Naive thymus-derived CD8-positive, alpha-beta T cell (primary cell): ENCODE measurements at places on chromosomes 6 and 20.

- H3K27ac ChIP-seq = no peak overlapping the region
- H3K27me3 ChIP-seq = peaks cover 46% of the 10 kb centered on the region
- no peak for DNase-seq
These were observed 536 bp upstream of the FNDC1 start for GRCh38 chr6:159168536-159169192.

GRCh38 chr6:16676376-16676775, 84.9 kb downstream of the ATXN1 start:
- peaks cover 10% of the 10 kb centered on the region for H3K36me3 ChIP-seq
- H3K27me3 ChIP-seq = no peaks in the 10 kb centered on the region
- no peak overlapping the region for H3K27ac ChIP-seq
- H3K4me1 ChIP-seq = peaks cover 8% of the 10 kb centered on the region

- H3K4me3 ChIP-seq = no peak overlapping the region
- no peaks in the 10 kb centered on the region for H3K4me1 ChIP-seq
- no peak overlapping the region for H3K27ac ChIP-seq
- DNase-seq = no peak
These were observed 10.5 kb downstream of the SGK2 start for GRCh38 chr20:43569282-43569681.

GRCh38 chr6:70470016-70470415, 56.7 kb downstream of the FAM135A start:
- no peak overlapping the region for H3K4me3 ChIP-seq
- H3K36me3 ChIP-seq = peaks cover 53% of the 10 kb centered on the region
- no peaks in the 10 kb centered on the region for H3K27me3 ChIP-seq
- no peaks in the 10 kb centered on the region for H3K4me1 ChIP-seq
- no peak for DNase-seq
- H3K27ac ChIP-seq = no peak overlapping the region

DNA sequence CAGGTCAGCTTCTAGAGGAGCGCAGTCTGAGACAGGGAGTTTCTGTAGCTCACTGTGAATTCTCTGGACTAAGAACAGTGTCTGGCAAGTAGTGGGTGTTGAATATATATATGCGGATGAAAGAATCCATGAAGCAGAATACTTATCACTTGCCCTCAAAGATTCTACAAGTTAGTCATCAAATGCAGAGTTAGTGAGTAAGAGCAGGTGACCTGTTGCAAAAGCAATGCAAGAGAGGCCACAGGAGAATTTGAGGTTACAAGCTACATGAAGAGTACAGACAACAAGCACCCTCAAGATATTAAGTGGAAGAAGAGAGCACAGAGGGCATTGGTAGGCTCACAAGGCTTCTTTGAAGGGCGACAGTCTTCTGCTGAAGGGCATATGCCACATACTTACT, 103.4 kb upstream of the BTBD3 start:
- DNase-seq = no peak
- no peak overlapping the region for H3K4me3 ChIP-seq
- no peaks in the 10 kb centered on the region for H3K36me3 ChIP-seq
- H3K27me3 ChIP-seq = no peaks in the 10 kb centered on the region
- H3K27ac ChIP-seq = no peak overlapping the region
- H3K4me1 ChIP-seq = no peaks in the 10 kb centered on the region
